Panc1 (cell line): ENCODE measurements at places on chromosomes 12 and 14. TPM values are rescaled to one million over a fixed set of nuclear protein-coding genes. Genes with fewer than 3 reads are reported as not detected.

GRCh38 chr12:95693689-95694088 is 96.9 kb downstream of the NTN4 start:
- DNase-seq: no peak

GRCh38 chr12:4441355-4442335 is 4.0 kb downstream of the FGF6 start:
- no peak for DNase-seq

DNA sequence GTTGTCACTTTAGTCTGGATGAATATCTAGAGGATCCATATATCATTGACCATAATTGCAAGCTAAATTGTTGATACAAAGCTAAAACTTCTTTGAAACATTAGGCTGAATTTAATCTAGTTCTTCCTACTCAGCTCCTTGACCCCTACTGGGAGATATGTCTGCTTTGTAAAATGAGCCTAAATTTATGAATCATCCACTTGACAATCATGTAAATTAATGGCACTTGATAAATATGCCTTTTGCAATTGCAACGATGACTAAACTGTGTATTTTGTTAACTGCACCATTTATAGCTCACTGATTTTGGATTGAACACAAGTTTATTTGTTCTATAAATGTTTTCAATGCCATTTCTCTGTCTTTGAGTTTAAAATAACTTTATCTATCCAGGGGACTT is 1616.5 kb upstream of the FLRT2 start:
- DNase-seq: no peak

IRF2BPL gene
- total RNA-seq: 83.3 TPM

DNA sequence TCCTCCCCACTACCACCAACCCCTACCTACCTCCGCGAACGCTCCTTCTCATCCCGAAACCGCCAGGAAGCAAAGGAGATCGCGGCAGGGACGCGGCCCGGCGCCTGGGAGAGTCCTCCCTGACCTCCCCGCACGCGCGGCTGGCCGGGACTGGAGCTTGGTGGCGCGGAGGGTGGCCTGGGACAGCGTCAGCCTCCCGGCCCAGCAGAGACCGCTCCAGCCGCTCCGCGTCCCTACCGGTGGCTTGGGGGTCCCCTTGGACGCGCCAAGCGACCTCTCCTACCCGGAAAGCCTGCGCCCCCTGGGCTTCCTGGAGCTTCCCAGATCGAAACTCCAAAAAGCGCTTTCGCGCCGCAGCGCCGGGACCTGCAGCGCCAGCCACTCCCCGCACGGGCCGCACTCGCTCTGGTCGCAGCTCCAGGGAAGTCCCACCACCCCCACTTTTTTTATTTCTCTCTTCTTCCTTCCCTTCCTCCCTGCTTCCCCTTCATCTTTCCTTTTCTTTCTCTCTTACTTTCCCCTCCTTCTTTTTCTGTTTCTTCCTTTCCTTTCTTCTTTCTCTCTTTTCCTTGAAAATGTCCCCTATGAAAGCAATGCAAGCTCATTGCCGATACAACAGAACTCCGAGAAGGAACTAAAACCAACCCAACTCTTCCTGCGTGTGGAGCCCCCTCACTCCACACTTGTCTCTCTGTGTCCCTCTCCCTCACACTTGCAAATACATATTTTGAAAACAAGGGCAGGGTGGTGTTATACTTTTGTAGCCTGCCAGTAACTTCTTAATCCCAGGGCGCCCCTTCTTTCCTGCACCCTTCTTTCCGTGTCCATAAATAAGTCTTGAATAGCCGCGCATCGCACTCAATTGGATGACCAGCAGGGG is 3.8 kb downstream of the DIO3 start:
- DNase-seq: no peak

DNA sequence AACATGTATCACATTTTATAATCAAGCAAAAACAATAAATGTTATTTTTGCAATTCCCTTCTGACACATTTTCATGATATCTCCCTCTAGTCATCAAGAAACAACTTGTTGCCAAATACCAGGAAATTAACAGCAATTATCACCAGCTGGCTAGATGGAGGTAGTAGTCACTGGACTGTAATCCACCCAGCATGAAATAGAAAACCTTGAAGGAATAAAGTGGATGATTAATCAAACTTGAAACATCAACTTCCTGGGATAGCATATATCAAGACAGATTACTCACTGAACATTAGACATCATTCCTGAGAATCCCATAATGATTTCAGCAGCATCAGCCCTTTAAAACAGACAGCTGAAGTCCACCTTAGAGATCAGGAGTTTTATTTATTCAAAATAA is 259.0 kb downstream of the CCDC59 start:
- DNase-seq: no peak

- DNase-seq: no peak
Observed at GRCh38 chr14:50013198-50013918, 103.0 kb downstream of the VCPKMT start.

DNA sequence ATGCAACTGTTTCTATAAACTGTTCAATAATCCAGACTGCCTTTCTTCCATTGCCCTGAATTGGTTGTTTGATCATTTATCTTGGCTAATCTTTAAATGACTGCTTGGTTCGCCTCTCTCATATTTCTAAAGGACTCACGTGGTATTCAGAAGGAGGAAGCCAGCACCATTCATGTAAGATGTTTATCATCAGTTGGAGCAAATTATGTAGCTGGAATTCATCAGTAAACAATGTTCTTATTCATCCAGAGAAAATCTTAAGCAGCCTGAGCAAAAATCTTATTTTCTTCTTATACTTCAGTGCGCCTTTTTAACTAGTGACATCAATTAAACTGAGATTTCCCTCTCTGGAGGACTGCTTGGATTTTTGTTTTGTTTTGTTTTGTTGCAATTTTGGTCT is 538.7 kb upstream of the TMEM132C start:
- DNase-seq: no peak

- DNase-seq: no peak
Observed at GRCh38 chr12:57479376-57480115, at the start of gene ARHGAP9. TSS of gene ARHGAP9 (minus strand) at chr12:57479866. CDS start at chr12:57479406, 460 bp downstream.

DNA sequence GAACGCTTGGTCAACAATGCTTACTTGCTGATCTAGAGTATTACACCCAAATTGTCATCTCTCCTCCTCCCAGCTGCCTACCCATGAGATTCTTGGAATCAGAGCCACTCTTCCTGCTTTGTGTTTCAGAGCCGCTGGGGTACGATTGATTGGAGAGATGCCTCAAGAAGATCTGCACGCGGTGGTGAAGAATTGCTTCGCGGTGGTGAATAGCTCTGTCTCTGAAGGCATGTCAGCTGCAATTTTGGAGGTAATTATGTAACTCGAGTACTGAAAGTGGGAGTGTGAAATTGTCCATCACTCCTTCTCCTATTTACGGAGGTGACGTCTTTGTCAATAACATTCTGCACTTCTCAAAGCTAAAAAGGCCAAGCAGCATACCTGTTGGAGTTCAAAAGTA is 93.9 kb downstream of the GLT1D1 start:
- DNase-seq: no peak

DNA sequence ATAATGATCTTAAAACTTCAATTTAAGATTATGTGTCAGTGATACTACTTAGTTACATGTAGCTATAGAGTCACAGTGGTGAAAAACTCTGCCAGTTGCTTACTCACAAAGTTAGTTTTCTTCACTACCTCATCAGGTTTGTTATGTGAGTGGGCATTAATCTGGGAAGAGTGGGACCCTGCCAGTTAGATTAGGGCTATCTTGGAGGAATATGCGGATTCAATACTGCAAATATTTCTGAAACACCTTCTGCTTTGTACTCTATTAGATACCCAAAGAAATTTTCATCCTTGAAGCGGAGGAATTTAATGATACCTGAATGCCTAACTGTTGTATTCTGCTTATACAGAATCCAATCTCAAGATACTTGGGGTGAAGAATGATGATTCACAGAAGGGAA is 25.1 kb downstream of the ZNF268 start:
- no peak for DNase-seq

- no peak for DNase-seq
Observed at GRCh38 chr12:3871356-3871755, 1.8 kb downstream of the PARP11 start.

DNA sequence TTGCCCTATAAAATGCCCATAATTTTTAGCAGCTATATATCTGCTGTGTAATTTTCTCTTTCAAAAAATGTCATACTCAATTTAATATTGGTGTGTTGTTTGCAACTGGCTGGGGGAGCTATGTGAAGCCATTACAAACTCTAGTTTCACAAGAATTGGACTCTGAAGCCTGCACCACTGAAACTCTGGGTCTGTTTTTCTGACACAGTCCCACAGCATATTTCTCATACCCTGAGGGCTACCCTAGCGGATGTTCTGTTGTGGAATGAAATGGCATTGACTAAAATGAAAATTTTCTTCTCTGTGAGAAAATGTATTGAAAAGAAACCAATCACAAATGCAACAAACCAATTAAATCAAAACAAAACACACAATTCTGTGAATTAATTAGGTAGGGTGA is 284.6 kb upstream of the NPAS3 start:
- DNase-seq: no peak
